ENCODE measurements at places on chromosomes 2 and 18.

DNA sequence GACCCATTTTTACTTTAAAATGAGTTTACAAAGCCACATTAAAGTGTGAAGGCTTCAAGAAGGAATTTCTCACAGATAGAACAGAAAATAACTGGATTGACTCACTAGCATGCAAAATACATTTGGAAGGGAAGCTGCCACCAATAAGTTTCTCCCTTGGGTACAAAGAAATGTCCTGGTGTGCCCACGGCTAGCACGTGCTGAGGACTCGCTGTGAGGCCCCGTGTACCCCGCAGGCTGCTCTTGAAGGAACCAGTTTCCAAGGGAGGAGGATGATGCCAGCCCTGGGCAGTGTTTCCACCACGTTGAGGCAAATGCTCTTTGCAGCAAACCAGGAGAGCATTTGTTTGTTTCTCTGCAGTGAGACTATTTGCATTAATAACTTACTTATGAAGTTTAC, 207.3 kb downstream of the SH3RF3 start:
- DNase-seq, result no peak

DNA sequence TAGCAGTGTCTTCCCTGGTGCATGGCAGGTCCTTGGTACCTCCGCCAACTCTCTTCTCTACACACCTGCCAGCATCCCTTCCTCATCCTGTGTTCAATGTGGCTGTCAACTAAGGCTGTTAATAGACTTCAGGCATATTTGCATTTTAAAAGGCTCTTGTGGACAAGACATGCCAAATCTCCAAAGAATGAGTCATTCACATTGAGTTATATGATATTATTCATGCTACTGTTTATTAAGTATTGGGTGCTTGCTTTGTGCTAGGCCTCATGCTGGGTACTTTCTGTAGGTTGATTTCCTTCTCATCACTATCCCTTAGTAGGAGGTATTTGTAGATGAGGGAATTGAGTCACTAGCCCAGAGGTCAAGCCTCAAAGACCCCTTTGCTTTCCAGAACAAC, 5.2 kb downstream of the MYO1B start:
- no peak for DNase-seq

- no peak for DNase-seq
Measured at GRCh38 chr2:1784986-1785617, 40.8 kb upstream of the PXDN start.

- DNase-seq, result no peak
Measured at GRCh38 chr2:155653176-155653575, 679.3 kb downstream of the NR4A2 start.

DNA sequence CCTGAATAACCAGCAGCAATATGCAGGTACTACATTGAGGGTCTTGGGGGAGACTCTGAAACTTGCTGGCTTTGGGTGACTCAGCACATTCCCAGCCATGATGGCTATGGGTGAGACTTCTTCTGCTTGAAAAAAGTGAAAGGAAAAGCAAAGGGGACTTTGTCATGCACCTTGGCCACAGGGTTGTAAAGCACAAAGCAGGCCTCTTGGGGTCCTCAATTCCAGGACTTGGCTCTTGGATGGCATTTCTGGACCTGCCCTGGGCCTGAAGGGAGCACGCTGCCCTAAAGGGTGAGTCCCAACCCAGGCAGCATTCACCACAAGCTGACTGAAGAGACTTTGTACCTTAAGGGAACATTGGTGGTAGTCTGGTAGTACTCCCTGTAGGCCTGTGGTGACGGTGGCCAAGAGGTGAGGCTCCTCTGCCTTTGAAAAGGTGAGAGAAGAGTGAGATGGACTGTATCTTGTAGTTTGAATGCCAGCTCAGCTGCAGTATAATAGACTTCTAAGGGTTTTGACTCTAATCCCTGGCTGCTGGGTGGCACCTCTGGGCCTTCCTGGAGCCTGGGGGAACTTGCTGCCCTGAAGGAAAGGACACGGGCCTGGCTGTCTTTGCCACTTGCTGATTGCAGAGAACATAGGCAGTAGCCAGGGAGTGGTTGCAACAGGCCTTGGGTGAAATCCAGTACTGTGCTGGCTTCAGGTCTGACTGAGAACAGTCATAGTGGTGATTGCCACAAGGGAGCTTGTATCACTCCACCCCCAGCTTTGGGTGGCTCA, 36.5 kb upstream of the CYTIP start:
- peak; percentile 76 for DNase-seq
